ENCODE measurements at places on chromosomes 6 and 20. TPM values are rescaled to one million over a fixed set of nuclear protein-coding genes. Genes with fewer than 3 reads are reported as not detected.

Gene GATA5
- total RNA-seq = not detected

- DNase-seq = no peak
Measured at GRCh38 chr6:31332637-31333602, 24.1 kb downstream of the HLA-B start.

DNA sequence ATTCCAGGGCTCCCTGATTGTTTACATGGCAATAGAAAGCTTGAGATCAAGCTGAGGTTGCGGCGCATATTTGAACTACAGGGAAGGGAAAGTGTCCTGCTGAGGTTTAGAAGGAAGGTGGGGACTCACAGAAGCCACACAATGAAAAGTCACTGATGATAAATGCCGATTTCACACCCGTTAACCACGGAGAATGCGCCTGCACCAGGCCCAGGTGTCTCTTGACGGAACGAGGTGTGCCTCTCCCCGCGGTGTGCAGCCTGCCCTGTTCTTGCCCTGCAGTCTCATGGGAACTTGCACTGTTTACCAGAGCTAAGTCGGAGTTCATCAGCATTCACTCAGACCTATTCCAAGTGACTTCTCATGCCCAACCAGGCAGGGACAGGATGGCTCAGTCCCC, 90.3 kb downstream of the LY86 start:
- no peak for DNase-seq

GRCh38 chr20:4151991-4152695, 136.8 kb upstream of the RNF24 start:
- DNase-seq = peak; percentile 89

DNA sequence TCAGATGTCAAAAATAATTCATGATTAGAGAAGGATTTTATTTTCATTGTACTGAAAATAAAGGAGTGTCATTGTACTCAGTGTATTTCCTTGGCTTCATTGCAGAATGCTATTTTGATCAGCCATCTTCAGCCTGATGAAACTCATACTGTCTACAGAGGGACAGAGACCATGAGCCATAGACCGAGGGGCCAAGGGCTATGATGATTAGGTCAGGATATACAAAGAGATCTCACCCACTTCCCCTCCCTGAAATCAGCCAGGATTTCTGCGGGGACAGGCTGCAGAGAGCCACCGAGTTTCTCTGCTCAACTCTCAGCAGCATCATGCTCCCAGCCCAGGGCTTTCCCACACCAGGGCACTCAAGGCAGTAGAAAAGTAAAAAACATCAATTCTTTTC, 47.0 kb downstream of the ALDH8A1 start:
- no peak for DNase-seq

GRCh38 chr20:51029963-51030920, 7.3 kb upstream of the KCNG1 start:
- no peak for DNase-seq

- no peak for DNase-seq
Measured at GRCh38 chr6:24477070-24477469, 12.3 kb downstream of the GPLD1 start.

Gene SPINT4
- not detected for total RNA-seq

- peak; percentile 88 for DNase-seq
Measured at GRCh38 chr6:27894839-27895762, 17.1 kb downstream of the OR2B2 start.

DNA sequence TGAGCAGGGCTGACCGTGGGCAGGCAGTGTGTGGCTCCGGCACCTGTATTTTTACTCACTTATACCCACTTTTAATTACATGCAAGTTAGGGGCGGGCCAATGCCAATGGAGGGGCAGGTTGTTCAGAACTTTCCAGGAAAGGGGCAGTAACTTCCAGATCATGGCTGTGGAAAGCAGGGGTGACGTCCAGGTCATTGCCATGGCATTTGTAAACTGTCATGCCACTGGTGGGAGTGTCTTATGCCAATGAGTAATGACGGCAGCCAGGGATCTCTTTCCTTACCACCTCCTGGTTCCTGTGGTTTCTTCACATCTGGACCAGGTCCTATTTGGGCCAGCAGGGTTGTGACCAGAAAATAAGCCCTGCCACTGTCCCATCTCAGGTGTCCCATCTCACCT, 258.7 kb downstream of the THBS2 start:
- no peak for DNase-seq

GRCh38 chr20:13800728-13801134, 15.9 kb downstream of the NDUFAF5 start:
- DNase-seq = peak; percentile 24

DNA sequence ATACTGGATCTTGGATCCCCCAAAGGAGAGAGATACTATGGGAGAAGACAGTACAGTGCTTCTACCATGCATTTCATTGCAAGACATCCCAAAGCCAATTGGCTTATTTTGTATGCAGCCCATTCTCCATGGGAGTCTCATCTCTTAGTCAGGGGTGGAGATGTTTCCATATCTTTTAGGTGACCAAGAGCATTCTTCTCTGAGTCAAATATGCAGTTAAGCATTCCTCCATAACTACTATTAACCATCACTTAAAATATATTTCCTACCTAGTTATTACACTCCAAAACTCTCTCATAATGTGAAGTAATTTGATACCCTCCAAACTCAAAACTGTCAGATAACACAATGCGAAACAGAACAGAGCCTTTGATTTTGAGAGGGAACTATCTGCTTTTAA, 542.6 kb downstream of the HDGFL1 start:
- no peak for DNase-seq

- peak; percentile 16 for DNase-seq
Measured at GRCh38 chr6:84278321-84278998, 51.0 kb upstream of the CEP162 start.

GRCh38 chr20:53974785-53975555, 95.4 kb downstream of the BCAS1 start:
- no peak for DNase-seq

DNA sequence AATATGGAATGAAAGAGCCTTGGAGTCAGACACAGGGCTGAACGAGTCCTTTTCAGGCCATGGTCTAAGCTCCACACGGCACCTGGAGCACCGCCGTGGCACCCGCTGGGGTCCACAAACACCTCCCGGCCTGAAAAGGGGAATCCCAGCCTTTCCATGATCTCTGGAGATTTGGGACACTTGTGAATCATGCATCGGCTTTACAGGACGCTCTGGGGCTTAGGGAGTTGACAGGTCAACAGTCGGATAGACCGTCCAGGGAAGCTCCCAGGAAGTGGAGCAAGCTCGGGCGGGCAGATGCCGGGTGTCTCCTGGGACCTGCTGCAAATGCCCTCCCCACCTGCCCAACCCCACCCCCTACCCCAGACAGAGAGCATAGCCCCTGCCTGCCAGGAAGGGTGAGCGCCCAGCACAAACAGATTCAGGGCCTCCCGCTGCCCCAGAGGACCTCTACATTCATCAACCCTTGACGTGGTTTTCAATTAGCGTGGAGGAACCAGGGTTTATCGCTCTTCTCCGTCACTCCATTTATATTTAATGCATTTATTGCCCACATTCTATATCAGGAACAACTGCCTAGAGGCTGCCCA, 53.6 kb downstream of the YTHDF1 start:
- no peak for DNase-seq

Data from Daoy (cell line).